ENCODE measurements at places on chromosomes 6 and 20. TPM values are rescaled to one million over a fixed set of nuclear protein-coding genes. Genes with fewer than 3 reads are reported as not detected.

DNA sequence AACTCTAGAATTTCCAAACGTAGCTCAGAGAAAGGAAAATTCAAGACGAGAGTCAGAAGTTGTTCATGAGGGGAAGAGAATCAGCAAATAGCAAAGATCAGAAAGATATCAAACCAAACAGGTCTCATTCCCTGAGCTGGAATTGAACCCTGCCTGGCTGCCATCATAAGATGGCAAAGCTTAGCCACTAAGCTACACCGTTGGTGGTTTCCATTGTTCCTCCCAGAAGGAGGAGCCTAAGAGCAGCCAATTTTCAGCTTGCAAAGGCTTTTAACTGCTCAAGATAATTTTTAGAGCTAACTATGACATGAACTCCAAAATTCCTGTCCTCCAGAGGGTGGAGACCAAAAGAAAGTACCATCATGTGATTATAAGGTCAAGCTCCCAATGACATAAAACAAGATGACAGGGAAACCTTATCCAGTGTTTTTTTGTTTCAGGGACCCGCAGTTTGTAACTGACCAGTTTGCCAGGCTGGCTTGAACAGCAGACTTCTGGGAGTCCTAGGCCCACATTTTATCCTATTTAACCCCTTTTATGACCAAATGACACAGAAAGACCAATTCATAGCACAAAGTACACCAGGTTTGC, 55.9 kb downstream of the COL11A2 start:
- DNase-seq = no peak

ZKSCAN4 gene
- 4.5 TPM for total RNA-seq

HS3ST5 gene
- not detected for total RNA-seq

DCDC2 gene
- 5.3 TPM for total RNA-seq

- no peak for DNase-seq
Observed at GRCh38 chr20:5031206-5031557, 29.9 kb upstream of the SLC23A2 start.

DNA sequence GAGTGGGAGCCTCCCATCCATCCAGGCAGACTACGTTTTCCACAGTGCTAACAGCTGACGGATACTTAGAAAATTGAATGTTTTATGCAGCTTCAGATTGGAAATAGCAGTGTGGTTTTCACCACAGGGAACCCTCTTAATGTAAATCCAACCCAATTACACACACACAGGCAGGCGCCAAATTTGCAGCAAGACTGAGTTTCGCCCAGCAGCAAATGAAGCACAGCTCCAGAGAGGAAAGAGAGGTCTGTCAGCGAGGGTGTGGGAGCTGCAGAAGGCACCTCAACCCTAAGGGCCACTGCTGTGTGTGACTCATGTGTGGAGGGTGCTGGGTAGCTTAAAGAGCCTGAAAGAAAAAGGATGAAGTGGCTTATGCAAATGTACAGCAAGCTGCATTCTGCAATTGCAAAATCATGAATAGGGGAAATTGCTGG, 365.7 kb downstream of the MAFB start:
- DNase-seq = no peak

GPR6 gene
- total RNA-seq = not detected

- no peak for DNase-seq
Observed at GRCh38 chr6:26003102-26003694, 40.6 kb downstream of the TRIM38 start.

DNA sequence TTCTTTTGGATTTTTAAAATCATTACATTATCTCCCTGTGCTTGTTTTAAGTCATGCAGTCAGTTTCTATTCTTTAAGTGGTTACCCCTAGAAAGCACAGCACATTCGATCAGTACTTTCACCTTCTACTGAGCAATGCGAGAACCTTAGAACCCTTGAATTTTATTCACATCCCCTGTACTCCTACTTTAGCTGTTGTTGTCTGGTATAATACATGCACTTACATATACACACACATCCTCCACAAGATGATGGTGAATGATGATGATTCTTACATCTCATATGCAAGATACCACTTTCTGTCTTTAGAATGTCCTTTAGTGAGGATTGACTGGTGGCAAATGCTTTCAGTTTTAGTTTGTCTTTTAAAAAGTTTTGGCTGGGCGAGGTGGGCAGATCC, 5.7 kb downstream of the CDC40 start:
- no peak for DNase-seq

CUL9 gene
- total RNA-seq = 37.4 TPM

GRCh38 chr20:25309395-25310267, 61.7 kb downstream of the PYGB start:
- peak; percentile 75 for DNase-seq

RHAG gene
- total RNA-seq = not detected

GRCh38 chr6:19325335-19325789, 511.8 kb upstream of the ID4 start:
- no peak for DNase-seq

GRCh38 chr6:93417421-93418013, 1.8 kb downstream of the EPHA7 start:
- no peak for DNase-seq

CD24 gene
- total RNA-seq = 63.6 TPM
